ENCODE measurements at places on chromosomes 3 and 15. TPM values are rescaled to one million over a fixed set of nuclear protein-coding genes. Genes with fewer than 3 reads are reported as not detected.

NPAP1 gene
- not detected for total RNA-seq

- no peak for DNase-seq
Measured at GRCh38 chr3:4376499-4376898, 73.3 kb downstream of the SETMAR start.

DNA sequence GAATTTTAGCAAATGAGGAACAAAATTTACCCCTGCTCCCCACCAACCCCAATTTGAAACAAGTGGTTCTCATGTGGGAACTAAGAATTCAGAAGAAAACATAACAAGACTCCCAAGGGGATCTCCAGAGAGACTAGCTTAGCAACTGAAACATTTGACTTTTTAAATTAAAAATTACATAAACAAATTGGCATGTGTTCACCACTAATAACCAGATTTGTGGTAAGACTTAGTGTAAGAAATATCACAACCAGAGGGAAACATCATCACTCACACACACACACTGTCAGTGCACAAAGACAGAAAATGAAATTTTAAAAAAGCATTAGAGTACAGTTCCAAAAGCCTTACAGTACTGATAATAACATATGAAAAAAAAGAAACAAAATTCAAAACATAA, 348.8 kb downstream of the CGGBP1 start:
- no peak for DNase-seq

DNA sequence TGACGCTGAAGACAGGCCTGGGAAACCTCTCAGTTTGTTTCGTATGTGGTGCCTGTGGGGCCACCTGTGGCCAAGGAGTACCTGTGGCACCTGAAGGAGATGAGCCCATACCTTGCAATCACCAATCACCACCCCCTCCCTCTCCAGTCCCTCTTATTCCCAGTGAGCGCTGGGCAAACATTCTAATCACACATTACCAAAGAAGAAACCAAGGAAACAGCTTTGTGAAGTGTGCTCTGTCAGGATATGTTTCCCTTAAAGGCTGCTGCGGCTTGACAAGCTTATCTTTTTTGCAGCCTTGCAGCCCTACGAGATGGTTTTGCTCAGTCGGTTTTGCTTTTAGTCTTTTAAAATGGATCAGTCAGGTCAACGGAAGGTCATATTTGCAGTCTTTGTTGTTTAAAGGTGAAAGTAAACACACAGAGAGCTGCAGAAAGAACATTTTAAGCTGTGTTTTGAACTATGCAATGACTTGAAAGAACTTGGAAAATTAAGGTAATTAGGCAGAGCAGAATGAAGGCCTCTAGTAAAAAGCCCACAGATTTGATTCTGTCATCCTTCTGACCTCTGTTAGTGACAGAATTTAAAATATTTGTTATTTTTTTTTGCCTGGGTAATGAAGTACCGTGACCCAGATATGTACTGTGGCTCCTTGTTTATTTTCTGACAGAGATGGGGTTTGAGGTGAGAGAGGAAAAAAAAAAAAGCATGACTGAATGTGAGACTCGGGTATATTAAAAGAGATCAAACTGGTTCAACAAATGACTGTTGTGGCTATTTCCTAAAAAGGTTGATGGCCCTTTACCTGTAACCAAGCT, 461.4 kb downstream of the NSUN3 start:
- DNase-seq = no peak

CYP8B1 gene
- total RNA-seq = not detected

DNA sequence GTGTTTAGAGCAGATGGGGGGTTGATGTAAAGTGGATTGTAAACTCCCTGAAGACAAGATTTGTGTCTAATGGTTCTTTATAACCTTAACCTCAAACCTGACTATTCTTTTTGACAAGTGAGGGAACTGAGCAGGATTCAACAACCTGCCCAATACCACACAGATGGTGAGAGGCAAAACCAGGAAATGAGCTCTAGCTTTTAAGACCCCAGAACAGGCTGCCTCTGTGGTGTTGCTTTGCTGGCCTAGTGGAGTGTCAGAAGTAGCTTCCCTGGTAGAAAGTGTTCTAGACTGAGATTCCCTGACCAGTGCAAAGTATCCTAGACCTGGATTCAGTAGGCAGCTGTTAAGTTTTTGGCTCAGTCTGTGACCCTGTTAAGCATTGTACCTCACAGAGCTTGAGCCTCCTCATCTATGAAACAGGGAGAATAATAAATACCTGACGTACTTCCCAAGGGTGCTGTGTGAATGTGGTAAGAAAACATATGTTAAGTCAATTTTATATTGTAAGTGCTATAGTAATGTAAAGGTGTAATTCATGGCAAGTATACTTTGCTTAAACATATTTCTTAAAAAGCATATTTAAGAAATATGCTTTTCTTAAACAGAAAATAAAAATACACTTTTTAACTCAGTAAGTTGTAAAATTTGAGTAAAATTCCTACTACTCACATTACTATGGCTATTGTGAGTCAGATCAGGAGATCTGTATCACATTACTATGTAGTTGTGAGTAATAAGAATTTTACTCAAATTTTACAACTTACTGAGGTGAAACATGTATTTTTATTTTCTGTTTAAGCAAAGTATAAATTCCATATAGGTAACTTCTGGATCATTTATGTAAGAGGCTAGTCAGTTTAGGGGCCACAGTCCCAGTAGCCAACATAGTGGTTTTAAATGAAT, 8.8 kb downstream of the GPR87 start:
- DNase-seq = no peak

- DNase-seq = no peak
Measured at GRCh38 chr3:39905788-39906187, 96.4 kb downstream of the MYRIP start.

DNA sequence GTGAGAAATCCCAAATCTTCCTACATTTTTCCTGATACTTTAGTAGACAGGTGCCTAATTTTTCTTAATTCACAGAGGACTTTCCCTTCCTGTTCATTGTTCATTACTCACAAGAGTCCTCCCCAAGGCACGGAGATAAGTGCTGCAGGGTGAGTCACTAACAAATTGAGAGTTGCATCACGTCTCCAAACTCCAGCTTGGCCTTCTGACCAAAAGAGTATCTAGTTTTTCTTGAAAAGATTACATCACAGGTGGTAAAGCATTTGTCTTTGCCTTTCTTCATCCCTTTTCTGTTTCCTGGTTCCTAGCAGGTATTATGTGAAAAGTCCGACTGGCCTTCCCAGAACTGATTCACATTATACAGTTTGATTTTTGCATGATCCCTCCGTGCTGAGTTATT, 24.9 kb upstream of the RASGRP1 start:
- DNase-seq = no peak

GRCh38 chr3:38297947-38298711, 16.0 kb downstream of the SLC22A14 start:
- DNase-seq = peak; percentile 21

- no peak for DNase-seq
Measured at GRCh38 chr15:92906563-92907081, 6.5 kb downstream of the CHD2 start.

ERC2 gene
- 2.0 TPM for total RNA-seq

C3orf80 gene
- 0.13 TPM for total RNA-seq

SLC27A2 gene
- total RNA-seq = 0.18 TPM

MYRIP gene
- 1.3 TPM for total RNA-seq

FAM174B gene
- 13.3 TPM for total RNA-seq

DUOX1 gene
- 0.04 TPM for total RNA-seq

SH2D7 gene
- total RNA-seq = not detected

KLHDC8B gene
- total RNA-seq = 88.7 TPM

GRCh38 chr3:33186524-33187367, 31.9 kb downstream of the SUSD5 start:
- no peak for DNase-seq

- no peak for DNase-seq
Measured at GRCh38 chr3:4083225-4084015, 219.7 kb upstream of the SETMAR start.

- DNase-seq = peak; percentile 18
Measured at GRCh38 chr3:111577798-111578685, 17.1 kb downstream of the ZBED2 start.

GRCh38 chr3:89570465-89570864, 463.0 kb downstream of the EPHA3 start:
- no peak for DNase-seq

DNA sequence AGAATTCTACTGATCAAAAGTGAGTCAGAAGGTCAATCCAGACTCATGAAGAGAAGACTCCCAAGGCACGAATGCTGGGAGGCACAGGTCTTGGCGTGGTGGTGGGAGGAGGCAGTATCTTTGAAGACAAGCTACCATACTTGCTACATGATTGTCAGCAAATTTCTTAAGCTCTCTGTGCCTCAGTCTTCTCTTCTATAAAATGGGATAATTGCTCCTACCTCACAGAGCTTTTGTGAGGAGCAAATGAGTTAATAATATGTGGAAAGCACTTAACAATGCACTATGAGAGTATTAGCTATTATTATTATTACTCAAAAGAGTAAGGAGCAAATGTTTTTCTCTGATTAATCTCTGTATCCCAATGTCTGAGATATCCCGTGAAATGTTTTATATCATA, 36.2 kb downstream of the EHD4 start:
- DNase-seq = no peak

TRIM71 gene
- 0.18 TPM for total RNA-seq

GRCh38 chr3:13262493-13263211, 157.5 kb downstream of the NUP210 start:
- no peak for DNase-seq

DNA sequence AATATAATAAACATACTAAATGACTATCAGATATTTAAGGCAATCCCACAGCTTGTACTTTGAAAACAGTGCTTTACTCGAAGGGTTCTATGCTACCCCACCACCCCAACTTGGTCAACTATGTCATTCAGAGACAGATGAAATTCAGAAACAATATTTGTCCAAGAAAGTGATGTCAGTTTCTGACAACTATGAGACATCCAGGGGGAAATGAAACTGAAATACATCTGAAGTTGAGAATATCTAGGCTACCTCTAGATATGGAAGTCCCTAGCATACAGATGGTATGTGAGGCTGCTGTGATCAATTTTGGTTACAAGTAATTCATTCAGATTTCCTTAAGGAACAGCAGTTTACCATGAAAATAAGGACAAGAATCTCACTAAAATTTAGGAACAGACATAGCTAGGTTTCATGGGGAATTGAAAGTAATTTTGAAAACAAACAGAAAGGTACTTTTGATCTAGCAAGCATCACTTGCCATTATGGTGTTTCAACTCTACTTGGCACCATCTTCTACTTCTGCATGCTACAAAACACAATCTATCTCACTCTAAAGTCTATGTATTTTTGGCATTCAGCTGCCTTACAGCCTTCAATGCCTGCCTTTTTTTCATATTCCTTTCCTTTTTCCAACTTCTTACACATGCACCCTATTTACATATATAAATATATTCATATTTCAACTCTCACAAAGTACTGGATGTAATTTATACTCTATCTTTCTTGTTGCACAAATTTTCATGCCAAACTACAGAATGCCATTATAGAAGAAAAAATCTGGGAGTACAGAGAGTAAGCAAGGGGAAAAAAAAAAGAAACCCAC, 21.7 kb downstream of the ATG3 start:
- DNase-seq = no peak

CCR3 gene
- not detected for total RNA-seq

DUOXA2 gene
- not detected for total RNA-seq

- peak; percentile 70 for DNase-seq
Measured at GRCh38 chr3:45224824-45225464, 1.1 kb downstream of the TMEM158 start.

DNA sequence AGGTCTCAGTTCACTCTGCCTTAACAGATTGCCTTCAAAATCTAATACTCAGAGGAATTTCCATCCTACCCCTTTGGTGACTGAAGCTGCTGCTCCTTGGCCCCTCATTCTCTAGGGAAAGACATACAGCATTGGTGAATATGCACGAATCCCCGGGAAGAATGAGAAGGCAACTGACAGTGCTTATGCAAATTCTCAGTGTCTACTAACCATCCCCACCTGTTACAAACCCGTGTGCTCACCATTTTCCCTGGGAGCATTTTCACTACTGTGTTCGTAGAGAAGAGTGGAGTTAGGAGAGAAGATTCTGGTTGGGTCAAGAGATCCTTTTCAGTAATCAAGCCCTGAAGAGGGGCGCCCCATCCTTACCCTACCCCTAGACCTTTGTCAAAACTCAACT, 37.7 kb downstream of the SYNM start:
- no peak for DNase-seq

DNA sequence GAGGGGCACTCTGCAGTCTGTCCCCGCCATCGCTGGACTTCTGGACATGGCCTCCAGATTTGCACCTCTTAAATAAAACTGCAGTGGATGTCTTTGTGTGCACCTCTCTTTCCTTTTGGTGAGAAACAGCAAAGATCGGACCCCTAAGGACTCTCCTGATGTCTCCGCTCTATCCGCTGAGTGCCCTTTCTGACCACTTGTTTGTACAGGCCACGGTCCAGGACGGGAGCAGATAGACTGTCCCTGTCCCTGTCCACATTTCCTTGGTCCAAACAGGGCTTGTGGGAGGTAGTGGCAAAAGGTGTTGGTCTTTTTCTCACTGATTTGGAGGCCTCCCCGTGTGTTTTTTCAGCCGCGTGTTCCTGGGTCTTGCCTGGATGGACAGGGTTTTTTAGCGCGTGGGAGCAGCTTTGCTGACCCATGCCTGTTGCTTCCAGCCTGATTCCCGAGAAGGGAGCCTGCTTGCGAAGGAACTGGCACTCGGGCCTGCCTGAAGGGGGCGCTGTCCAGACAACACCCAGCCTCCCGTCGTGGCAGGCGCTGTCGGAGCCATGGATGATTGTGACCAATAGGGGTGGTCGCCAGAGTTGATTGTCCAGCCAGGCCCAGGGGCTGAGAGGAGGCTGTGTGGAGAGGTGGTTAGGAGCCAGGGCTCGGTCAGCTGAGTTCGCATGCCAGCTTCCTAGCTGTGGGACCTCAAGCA, 13.2 kb upstream of the STAB1 start:
- no peak for DNase-seq

GRCh38 chr3:143775459-143775858, 72.8 kb downstream of the SLC9A9 start:
- peak; percentile 73 for DNase-seq

- DNase-seq = no peak
Measured at GRCh38 chr3:11555211-11555782, 88.4 kb downstream of the VGLL4 start.

GRCh38 chr3:115699706-115700105, 76.4 kb downstream of the GAP43 start:
- DNase-seq = peak; percentile 25

DNA sequence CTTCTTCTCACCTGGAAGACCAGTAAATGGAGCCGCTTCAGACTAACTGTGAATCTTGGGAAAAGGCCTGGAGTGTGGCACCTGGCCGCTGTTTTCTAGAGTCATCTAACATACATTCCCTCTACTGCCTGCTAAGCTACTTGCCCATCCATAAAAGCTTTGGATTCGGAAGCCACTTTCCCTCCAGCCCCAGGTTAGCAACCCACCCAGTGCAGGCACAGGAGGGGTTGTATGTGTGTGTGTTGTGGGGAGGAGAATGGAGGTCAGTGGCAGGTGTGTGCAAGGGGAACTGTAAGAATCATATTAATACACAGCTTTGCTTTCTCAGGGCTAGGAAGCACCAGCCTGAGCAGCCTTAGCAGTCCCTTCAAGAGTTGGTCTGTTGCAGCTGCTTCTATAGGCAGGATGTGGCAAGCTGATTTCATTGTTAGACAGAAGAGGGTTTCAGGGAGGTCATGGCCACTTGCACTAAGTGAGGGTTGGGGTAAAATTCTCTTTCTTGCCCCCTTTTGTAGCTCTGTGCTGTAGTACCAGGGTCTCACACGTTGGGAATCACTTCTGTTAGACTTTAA, 8.9 kb downstream of the NSUN3 start:
- DNase-seq = no peak

GRCh38 chr3:51940648-51941462, 849 bp downstream of the RRP9 start:
- peak; percentile 46 for DNase-seq

KY gene
- 46.4 TPM for total RNA-seq

Measured in muscle of leg (tissue), 16 donors.